NCI-H526 treated with DMSO at 0.1 percent for 48 hours (cell line): ENCODE measurements at places on chromosomes 7 and 10.

DNA sequence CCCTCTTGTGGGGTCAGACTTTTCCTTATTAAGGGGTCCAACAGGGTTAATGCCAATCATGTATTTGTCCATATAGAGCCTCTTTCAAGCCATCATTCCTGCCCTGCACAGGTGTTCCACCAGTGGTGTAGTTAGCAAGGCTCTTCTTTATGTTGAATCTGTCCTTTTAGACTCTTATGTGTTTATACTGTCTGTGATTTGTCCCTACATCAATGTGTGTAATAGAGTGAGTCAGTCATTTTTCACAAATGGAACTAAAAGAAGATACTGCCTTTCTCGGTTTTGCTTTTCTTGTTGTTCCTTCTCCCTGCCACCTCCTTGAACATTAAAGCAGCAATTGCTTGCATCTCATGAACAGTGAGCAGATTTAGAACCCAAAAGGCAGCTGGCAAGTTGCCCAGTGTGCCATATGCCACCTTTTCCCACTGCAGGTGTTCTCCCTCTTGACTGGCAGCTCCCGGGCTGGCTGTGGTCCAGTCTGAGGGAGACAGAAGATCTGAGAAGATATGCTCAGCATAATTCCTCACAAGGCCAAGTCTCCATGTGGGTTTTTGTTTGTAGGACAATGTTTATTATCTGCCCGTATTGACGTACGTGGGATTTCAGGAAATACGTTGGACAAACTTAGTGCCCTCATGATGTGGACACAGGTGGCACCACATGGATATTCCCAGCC, 154.1 kb downstream of the LHFPL3 start:
- no peak for DNase-seq

DNA sequence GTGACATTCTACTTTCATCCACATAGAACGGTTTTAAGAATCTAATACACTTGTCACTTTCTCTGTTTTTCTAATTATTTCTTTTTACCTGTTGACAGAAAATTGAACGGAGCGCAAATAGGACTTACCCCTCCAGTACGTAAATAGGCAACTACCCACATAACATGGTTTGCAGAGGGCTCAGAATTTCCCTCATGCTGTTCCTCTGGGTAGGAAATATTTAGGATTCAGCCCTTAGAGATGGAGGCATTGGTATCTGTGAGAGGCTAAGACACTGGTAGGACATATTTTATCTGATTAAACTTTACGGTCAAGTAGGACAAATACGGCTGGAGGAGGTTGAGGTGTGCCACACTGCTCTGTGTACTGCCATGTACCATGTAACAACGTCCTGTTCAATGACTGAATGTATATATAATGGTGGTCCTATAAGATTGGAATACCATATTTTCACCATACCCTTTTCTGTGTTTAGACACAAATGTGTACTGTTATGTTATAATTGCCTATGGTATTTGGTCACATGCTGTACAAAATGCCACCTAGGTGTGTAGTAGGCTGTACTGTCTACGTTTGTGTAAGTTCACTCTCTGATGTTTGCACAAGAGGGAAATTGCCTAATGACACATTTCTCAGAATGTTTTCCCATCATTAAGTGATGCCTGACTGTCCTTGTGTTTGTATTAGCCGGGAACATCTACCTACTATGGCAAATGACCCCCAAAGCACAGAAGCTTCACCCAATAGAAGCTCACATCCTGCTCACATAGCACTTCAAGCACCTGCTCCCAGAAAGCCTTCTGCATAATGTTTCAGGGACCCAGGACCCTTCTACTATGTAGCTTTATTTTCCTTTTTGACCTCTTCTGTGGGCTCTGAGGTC, 429.4 kb upstream of the AKR1E2 start:
- no peak for DNase-seq

GRCh38 chr10:60497364-60497763, 107.7 kb upstream of the ANK3 start:
- DNase-seq = no peak

DNA sequence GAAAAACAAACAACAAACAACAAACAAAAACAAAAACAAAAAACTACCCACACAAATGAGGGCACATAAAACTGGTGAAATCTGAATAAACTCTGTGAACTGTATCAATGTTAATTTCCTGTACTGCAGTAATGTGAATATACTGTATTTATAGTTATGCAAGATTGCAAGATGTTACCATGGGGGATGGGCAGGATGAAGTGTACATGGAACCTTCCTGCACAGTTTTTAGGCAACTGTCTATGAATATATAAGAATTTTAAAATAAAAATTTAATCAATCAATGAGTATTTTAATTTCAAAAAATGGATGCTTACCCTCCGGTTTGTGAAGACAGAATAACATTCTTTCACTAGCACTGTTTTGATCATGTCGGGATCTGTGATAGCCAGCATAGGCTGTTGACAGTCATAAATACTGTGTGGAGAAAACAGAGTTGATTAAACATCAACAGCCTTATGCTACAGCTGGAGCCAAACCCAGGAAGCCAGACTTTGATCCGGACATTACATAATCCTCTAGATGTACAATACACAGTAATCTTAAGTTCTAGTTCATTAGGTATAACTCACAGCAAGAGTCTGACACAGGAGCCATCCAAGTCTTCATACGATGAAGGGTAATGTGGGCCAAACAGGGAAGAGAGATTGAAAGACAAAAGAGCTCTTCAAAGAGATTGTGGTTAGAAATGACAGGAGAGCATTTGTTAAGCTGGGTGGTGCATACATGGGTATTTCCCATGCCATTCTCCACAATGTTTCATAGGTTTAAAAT, 14.8 kb downstream of the CYP3A7 start:
- DNase-seq = no peak

- DNase-seq = no peak
These were observed 159.3 kb downstream of the LCOR start for GRCh38 chr10:96991313-96991841.

- no peak for DNase-seq
These were observed 7.5 kb upstream of the CAV2 start for GRCh38 chr7:116491887-116492653.

GRCh38 chr7:30980751-30981150, 17.0 kb downstream of the GHRHR start:
- no peak for DNase-seq

DNA sequence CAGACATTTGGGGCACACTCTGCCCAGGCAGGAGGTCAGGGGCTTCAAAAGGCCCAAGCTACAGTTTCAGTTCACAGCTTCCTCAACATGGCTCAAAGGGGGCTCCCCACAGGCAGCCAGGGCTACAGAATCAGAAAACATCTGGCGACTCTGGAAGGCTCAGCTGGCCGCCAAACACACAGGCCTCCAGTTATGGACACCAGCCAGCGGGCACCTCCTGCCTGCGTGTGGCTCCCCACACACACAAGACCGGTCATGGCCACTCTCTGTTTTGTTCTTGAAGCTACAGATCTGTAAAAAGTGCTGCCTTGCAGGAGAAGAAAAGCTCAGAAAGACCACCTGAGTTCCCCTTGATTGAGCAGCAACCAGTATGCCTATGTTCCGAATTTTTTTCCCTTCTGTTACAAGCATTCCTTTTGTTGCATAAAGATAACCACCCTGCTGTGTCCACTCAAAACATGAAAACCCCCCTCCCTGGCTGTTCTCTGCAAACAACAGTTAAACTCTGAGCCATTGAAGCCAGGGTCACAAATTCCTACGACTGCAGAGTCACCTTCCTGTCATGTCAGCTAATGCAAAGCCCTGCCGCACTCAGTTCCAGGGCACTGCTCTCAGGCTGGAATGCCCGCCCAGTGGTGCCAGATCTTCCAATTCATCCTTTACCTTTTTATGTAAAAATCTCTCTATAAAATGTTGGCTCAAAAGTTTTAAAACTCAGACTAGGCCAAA, 33.6 kb downstream of the VSTM4 start:
- no peak for DNase-seq

DNA sequence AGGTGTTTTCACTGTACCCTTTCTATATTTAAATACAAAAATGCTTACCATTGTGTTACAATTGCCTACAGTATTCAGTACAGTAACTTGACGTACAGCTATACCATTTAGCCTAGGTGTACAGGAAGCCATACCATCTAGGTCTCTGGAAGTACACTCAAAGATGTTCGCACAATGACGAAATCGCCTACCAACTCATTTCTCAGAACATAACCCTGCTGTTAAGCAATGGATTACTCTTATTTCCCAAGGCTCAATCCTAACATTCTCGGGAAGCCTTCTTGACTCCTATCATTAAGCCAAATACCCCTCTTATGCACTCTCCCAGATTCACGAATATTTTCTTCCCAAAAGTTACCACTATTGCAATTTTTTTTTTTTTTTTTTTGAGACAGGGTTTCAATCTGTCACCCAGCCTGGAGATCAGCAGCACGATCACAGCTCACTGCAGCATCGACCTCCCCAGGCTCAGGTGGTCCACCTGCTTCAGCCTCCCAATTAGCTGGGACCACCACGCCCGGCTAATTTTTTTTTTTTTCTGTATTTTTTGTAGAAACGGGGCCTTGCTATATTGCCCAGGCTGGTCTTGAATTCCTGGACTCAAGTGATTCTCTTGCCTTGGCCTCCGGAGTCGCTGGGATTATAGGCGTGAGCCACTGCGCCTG, 1.5 kb downstream of the CWF19L1 start:
- DNase-seq = no peak

DNA sequence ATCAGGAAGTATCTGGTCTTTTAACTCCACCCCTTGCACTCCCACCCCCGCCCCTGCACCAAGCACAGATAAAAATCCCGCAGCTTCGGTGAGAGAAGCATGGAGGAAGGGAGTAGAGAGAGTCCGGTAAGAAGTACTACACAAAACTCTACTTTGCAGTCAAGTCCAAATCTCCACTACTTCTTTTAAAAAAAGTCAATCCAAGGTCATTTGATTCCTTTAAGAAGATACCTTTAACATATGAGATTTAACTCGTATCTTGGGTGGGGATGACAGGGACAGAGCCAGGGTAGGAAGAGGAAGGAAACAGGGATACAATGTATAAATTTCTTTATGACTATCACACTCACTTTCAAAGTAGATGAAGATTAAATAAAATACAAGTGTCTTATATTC, 132.1 kb downstream of the NRBF2 start:
- DNase-seq = peak; percentile 28

DNA sequence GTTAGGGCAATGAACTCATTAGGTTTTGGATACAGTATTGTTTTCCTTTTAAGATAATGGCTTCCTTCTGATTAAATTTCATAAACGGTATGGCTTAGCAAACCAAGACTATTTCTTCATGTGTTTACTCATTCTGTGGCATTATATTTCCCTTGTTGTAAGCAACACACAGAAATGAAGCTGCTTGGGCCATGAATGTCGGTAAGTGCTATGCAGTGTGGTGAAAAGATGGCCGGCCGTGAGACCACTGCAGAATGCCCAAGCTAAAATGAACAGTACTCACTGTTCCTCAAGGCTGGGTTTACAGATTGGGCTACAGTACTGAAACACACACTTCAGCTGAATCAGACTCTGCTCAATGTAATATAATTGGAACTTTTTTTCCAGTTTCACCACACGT, 8.1 kb downstream of the APBB1IP start:
- DNase-seq = no peak

GRCh38 chr7:1969459-1970284, 263.1 kb downstream of the MAD1L1 start:
- no peak for DNase-seq

- no peak for DNase-seq
These were observed 4.1 kb downstream of the IL6 start for GRCh38 chr7:22730921-22731654.

GRCh38 chr10:15353471-15354017, 17.5 kb downstream of the FAM171A1 start:
- no peak for DNase-seq

GRCh38 chr10:7245505-7245904, 165.3 kb downstream of the SFMBT2 start:
- no peak for DNase-seq

GRCh38 chr10:128066870-128067382, 59.3 kb downstream of the MKI67 start:
- no peak for DNase-seq

- no peak for DNase-seq
These were observed 9.3 kb upstream of the PNLIPRP3 start for GRCh38 chr10:116418389-116418788.

DNA sequence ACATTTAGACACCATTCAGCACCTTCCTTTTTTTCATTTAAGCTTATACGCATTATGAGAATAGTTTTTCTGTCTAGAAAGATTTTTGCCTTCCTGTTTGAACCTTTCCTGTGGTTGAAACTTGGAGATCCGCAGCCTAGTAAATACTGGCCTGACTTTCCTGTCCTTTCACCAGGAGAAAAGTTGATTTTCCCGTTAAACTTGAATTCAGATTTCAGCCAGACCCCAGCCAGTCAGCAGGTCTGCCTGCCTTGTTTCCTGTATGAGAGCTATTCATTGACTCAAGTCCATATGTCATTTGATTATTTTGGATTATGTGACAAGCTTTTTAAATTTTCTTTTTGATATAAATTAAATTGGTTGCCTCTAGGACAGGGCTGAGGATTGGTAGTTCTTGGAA, 71.5 kb downstream of the EVX1 start:
- no peak for DNase-seq

GRCh38 chr10:100782461-100783244, 37.3 kb downstream of the PAX2 start:
- DNase-seq = no peak

DNA sequence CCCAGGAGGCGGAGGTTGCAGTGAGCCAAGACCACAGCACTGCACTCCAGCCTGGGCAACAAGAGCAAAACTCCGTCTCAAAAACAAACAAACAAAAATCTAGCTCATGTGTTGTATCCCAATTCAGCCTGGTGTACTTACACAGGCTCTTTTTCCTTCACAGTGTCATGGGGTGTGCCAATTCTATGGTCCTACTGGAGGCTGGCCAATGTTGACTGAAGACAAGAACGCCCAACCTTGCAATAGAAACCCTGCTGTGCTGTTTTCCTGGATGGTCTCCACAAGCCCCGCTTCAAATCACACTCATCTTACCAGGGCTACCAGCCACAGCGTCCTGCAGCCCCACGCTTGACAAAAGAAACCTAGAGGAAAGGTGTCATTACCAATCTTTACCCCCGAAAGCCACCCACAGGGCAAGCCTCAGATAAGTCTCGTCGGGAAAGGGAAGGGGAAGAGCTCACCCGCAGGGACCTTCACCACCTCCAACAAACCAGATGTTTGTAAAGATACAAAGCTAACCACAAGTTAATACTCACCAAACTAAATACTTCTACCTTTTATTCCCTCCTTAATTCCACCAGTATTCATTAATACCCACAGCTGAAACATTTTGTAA, 64.8 kb downstream of the TNS3 start:
- DNase-seq = no peak

GRCh38 chr7:5685205-5685604, 96.3 kb downstream of the RNF216 start:
- DNase-seq = no peak
